ENCODE measurements at places on chromosomes 2 and 18. TPM values are rescaled to one million over a fixed set of nuclear protein-coding genes. Genes with fewer than 3 reads are reported as not detected.

The LMAN1 gene
- 100 TPM for total RNA-seq

The DNAH6 gene
- 1.6 TPM for total RNA-seq

The IL1RN gene
- total RNA-seq: 114 TPM

The HRH4 gene
- total RNA-seq: not detected

The ANKAR gene
- 9.5 TPM for total RNA-seq

The NTSR2 gene
- 0.28 TPM for total RNA-seq

The PFN4 gene
- total RNA-seq: 0.84 TPM

The ANXA4 gene
- total RNA-seq: 36.6 TPM

GRCh38 chr2:161036926-161037325 is 123.3 kb upstream of the TANK start:
- DNase-seq: no peak

DNA sequence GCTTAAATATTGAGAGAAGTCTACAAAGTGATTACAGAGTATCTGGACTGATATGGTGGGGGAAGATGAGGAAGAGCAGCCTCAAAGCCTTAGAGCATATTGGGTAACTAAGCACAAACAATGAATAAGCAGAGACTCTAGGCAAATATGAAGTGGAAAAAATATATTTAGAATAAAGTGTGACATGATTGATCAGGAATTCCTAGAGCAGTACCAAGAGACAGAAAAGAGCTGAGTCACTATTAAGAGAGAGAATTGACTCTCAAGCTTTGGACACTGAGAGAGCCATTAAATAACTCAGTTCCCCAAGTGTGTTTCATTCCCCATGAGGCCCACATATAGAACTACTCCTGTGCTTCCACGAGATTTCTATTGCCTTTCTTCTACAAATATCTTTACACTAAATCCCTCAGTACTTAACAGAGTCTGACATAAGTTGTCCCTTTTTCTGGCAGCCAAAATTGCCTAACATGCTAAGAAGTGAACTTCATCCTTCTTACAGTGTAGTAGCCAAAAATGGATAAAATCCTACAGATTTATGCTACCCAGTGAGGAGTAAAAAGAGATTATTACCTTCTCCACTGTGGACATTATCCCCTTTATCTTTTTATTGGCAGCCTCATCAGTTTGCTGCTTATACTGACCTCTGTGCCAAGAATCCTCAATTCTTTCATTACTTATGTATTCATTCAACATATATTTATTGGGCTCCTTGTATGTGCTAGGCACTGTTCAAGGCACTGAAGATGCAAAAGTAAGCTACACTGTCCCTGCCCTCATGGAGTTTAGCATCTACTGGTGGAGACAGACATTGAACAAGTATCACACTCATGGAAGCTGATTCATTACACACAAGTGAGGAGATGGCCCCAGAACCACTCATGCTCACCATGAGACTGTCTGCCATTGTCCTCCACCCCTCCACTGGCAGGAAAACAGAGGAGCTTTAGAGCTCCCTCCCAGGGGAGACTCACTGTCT is 45.4 kb downstream of the SLC40A1 start:
- no peak for DNase-seq

- no peak for DNase-seq
These were observed 250.9 kb downstream of the IRS1 start for GRCh38 chr2:226548732-226549131.

GRCh38 chr2:62738981-62739936 is 33.7 kb downstream of the EHBP1 start:
- DNase-seq: no peak

Data from omental fat pad (tissue), 4 donors.